ENCODE measurements at places on chromosomes 1 and 21.

DNA sequence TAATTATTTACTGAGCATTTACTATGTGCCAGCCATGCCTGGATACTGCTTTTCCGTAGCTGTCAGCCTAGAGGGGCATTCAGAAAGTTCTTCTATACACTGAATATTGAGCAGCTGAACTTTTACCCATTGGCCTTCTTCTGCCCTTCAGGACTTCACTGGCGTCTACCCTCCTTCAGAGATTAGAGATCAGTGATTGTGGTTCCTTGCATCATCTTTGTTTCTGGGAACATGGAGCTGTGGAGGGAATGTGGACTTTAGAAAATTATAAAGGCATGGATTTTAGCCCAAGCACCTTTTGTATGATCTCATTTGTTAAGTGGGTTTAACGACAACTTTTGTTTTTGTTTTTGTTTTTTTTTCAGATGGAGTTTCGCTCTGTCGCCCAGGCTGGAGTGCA lies 58.7 kb upstream of the POU3F1 start:
- DNase-seq = no peak

GRCh38 chr21:14088391-14088790 lies 122.4 kb downstream of the LIPI start:
- DNase-seq = no peak

- DNase-seq = peak; percentile 91
Measured at GRCh38 chr1:27862671-27863537, 9.4 kb upstream of the THEMIS2 start.

GRCh38 chr1:7869136-7869920 lies 16.5 kb upstream of the UTS2 start:
- DNase-seq = no peak

DNA sequence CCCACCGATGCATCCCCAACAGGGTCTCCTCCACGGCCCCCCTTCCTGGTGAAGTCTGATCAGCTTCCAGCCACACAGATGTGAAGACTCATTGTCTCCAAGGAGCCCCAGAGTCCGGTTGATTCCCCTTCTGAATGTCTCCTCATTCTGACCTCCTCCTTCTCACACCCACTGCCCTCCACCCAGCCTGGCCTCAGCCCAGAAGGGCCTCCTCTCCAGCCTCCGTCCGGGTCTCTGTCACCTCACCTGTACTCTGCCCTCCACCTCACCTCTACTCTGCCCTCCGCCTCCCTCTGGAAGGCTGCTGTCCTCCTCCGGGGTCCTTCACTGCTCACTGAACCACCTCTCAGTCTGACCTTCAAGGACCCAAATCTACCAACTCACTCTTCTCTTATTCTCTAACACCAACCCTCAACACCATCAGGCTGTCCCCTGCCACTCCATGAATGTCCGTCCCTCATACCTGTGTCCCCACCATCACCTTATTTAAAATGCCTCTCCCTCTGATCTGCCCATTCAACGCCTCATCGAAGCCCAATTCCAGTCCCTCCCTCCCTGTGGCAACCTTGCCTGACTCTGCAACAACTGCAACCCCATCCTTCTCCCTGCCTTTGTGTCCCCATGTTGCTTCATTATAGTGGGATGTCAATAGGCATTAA lies 201.2 kb downstream of the TOMM20 start:
- no peak for DNase-seq

GRCh38 chr1:76547916-76548315 lies 319.4 kb upstream of the ST6GALNAC5 start:
- no peak for DNase-seq

GRCh38 chr21:32747396-32747795 lies 19.6 kb upstream of the SYNJ1 start:
- DNase-seq = no peak

Data from epithelial cell of prostate (primary cell).